SHP77 (cell line): ENCODE measurements at places on chromosomes 16 and 17.

DNA sequence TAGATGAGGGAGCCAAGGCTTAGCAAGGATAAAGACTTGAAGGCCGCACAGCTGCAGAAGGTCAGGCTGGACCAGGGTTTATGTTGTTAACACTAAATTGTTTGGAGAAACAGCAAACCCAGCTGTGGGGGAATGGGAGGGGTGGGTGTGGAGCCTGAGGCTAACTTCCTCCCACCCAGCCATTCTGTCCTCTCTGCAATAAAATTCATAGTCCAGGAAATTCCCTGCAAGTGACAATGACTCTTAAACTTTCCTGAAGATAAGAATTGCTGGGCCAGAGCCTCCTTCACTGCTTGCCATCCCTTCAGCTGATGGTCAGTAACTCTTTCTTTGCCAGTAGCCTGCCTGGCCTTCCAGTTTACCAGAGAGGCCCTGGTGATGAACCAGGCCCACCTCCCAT, 19.4 kb upstream of the ATP5MC1 start:
- no peak for DNase-seq

DNA sequence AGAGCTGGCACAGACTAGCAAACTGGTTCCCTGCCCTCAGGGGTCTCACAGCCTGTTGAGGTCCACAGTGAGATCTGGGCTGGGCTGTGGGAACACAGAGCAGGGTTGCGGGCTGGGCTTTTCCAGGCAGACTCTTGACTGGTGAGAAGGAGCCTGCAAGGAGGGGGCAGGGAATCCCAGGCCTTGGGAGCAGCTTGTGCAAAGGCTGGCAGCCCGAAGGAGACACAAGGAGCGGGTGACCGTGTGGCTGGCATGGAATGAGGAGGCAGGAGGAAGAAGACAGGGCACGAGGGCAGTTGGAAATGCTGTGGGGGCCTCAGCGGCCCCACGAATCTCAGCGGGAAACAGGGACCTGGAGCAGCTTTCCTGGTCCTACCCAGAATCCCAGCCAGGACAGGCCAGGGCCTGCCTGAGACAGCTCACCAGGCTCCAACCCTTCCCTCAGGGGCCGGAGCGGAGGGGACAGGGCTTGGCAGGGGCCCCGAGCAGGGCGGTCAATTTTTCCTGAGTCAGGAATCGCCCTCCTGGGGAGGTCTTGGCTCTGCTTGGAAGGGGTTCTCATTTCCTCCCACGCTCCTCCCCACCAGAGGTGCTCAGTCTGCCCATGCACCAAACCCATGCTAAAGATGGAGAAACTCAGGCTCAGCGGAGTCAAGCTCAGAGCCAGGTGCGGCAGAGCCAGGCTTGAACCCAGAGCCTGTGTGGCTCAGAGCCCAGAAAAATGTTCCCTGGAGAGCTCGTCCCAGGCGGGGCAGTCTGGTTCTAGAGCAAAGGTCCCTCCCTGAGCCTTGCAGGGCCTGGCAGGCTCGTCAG, 9.2 kb upstream of the SNN start:
- no peak for DNase-seq

GRCh38 chr16:66668777-66669444, 27.6 kb downstream of the CMTM4 start:
- DNase-seq, result no peak

GRCh38 chr16:85975451-85975981, 76.6 kb downstream of the IRF8 start:
- DNase-seq, result no peak

DNA sequence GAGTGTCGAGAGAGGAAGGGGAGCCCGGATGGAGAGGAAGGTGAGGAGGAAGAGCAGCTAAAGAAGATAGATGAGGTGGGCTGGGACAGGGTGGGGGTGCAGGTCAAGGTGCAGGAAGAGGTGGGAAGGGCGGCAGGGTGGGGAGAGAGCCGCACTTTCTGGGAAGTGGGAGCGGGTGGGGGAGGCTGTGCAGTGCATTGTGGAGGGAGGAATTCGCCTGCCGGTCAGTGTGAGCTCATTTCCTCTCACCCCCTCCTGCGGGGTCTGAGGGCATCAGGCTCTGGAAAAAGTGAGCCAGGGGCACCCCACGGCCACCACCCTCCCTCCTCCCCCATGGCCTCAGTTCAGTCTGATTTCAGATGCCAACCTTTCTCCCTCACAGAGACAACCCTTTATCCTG, 2.5 kb upstream of the ARHGAP23 start:
- no peak for DNase-seq

DNA sequence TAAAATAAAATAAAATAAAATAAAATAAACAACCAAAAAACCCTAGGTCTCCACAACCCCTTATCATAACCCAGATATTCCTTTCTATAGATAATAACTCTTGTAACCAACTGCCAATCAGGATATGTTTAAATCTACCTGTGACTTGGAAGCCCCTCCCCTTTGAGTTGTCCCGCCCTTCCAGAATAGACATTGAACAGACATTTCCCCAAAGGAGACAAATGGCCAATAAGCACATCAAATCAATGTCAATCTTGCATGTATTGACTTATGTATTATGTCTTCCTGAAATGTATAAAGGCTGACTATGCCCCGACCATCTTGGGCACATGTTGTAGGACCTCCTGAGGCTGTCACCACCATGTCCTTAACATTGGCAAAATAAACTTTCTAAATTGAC, 1.5 kb upstream of the MAPK7 start:
- DNase-seq, result peak; percentile 28

DNA sequence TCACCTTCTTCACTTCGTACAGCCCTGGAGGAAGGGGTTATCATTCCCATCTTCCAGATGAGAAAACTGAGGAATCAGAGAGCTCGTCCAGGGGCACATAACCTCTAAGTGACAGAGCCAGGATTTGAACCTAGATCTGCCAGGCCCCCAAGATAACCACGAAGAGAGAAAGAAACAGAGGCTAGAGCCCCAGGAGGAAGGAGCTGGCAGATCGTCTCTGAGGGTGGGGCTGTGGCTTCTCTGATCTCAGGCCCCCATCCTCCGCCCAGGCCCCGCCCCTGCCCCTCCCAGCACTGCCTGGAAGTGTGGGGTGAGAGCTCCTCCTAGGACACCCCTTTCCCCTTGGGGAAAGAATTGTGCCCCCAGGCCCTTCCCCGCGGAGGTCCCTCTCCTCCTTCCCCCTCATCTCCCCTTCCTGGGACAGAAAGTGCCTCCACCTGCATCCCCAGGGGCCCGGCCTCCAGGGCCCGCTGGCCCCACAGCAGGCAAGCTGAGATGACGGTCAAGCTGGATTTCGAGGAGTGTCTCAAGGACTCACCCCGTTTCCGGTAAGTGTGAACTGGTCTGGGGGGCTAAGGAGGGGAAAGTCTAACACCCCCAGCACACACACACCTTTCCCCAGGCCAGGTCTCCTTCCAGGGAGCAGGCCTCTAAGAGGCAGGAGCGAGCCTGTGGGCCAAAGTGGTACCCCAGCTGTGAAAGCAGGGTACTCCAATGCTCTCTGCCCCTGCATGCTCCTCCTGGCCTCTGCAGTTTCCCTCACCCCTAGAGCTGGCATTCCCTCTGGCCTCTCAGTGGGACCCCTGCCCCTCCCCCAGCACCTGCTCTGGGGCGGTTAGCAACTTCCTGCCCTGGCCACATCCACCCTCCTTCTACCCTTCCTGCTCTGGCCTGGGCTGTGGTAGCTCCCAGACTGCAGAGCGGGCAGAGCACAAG, at the start of gene ACAP1:
TSS of gene ACAP1 (plus strand) at position 290 of the 936 bp plus-strand sequence. CDS start at position 496, 206 bp downstream.
- no peak for DNase-seq

GRCh38 chr17:3557768-3558583, at the start of gene TRPV3:
Gene TRPV3 (minus strand): TSS chr17:3557812. CDS start chr17:3554850, 2,962 bp downstream.
- DNase-seq, result no peak

- DNase-seq, result peak; percentile 45
Measured at GRCh38 chr17:38745545-38745944, 2.6 kb downstream of the PCGF2 start.

GRCh38 chr16:56637814-56638750, at the start of gene MT1A:
Gene MT1A (plus strand): TSS chr16:56638666. CDS start chr16:56638739, 73 bp downstream.
- no peak for DNase-seq
